ENCODE measurements at places on chromosomes 4 and X. TPM values are rescaled to one million over a fixed set of nuclear protein-coding genes. Genes with fewer than 3 reads are reported as not detected.

GRCh38 chr4:83217721-83218522 is 66.7 kb downstream of the COQ2 start:
- no peaks in the 10 kb centered on the region for H3K36me3 ChIP-seq
- H3K27ac ChIP-seq = peak overlapping the region; percentile 89
- peak overlapping the region; percentile 27 for H3K4me3 ChIP-seq
- H3K27me3 ChIP-seq = no peaks in the 10 kb centered on the region
- DNase-seq = peak; percentile 71

DNA sequence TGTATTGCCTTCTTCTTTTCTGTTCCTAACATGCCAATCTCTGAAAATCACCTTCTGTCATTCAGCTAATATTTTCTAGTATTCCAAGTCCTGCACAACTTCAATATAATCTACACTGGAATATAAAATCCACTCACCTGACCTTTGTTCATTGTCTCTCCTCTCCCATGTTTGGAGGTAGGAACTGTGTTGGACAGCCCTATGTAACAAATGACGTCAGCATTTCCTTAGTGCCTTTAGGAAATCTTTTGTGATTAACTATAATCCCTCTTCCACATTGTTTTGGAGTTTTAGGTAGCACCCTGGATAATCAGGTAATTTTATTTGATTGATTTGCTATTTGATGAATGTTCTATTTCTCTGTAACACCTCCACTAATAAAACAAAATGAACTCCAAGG is 814.8 kb upstream of the PRKX start:
- no peaks in the 10 kb centered on the region for H3K4me1 ChIP-seq
- H3K36me3 ChIP-seq = no peaks in the 10 kb centered on the region
- H3K27me3 ChIP-seq = no peaks in the 10 kb centered on the region
- H3K27ac ChIP-seq = no peak overlapping the region

GRCh38 chr4:118351851-118352827 is 664 bp downstream of the PRSS12 start:
- DNase-seq = peak; percentile 0
- peak overlapping the region; percentile 12 for H3K4me3 ChIP-seq
- no peak overlapping the region for H3K27ac ChIP-seq
- peaks cover 9% of the 10 kb centered on the region for H3K27me3 ChIP-seq

- no peaks in the 10 kb centered on the region for H3K27me3 ChIP-seq
- H3K27ac ChIP-seq = no peak overlapping the region
- peaks cover 8% of the 10 kb centered on the region for H3K4me1 ChIP-seq
Measured at GRCh38 chr4:3531318-3531878, 824 bp downstream of the LRPAP1 start.

DNA sequence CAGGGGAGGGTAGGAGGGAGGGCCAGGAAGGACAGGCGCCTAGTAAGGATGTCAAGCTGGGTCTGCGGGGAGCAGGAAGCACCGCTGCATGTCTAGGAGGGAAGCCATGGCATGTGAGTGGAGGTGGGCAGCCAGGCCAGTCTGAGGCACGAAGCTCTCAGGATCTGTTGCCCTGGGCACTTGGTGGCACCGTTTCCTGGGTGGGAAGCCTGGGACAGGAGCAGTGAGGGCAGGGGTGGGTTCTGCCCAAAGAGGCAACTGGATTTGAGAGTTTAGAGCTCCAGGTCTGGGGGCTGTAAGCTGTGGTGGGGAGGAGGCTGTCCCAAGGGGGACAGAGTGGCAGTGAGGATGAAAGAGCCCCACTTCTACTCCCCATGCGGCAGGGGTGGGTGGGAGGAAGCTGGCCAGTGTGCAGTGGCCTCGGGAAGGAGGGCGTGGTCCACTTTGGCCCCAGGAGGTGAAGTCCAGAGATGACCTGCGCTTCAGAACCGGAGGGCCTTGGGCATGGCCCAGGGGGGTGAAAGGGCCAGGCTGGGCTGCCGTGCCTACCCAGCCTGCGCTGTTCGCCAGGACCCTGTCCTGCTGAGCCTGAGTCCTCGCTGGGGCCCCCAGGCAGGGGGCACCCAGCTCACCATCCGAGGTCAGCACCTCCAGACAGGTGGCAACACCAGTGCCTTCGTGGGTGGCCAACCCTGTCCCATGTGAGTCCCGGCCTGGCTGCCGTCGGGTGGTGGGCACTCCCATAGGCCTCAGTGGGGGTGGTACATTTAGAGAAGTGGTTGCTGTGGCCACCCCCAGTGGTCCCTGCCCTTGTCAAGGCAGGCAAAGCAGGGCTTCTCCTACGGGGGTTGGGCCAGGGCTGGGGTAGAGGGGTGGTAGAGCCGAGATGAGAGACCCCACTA is 8.3 kb upstream of the SRPK3 start:
- peaks cover 9% of the 10 kb centered on the region for H3K4me1 ChIP-seq
- no peaks in the 10 kb centered on the region for H3K36me3 ChIP-seq
- H3K4me3 ChIP-seq = no peak overlapping the region
- H3K27ac ChIP-seq = no peak overlapping the region
- DNase-seq = no peak

DNA sequence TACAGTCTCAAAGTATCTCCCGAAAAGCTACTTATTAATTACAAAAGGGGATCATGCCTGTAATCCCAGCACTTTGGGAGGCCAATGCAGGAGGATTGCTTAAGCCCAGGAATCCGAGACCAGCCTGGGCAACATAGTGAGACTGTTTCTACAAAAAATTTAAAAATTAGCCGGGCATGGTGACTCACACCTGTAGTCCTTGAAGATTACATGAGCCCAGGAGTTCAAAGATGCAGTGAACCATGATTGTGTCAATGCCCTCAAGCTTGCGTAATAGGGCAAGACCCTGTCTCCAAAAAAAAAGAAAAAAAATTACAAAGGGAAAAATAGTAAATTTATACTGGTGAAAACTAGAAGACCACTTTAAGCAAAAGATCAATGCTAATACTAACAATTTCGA is 3.3 kb upstream of the PORCN start:
- no peaks in the 10 kb centered on the region for H3K36me3 ChIP-seq
- H3K4me1 ChIP-seq = peaks cover 20% of the 10 kb centered on the region
- H3K27ac ChIP-seq = no peak overlapping the region

GRCh38 chr4:19615086-19615689 is 636.5 kb upstream of the SLIT2 start:
- H3K4me1 ChIP-seq = no peaks in the 10 kb centered on the region
- DNase-seq = peak; percentile 2
- H3K36me3 ChIP-seq = no peaks in the 10 kb centered on the region
- H3K4me3 ChIP-seq = no peak overlapping the region
- H3K27me3 ChIP-seq = no peaks in the 10 kb centered on the region

- H3K4me3 ChIP-seq = no peak overlapping the region
- DNase-seq = no peak
- H3K27me3 ChIP-seq = no peaks in the 10 kb centered on the region
- H3K27ac ChIP-seq = no peak overlapping the region
- no peaks in the 10 kb centered on the region for H3K36me3 ChIP-seq
Measured at GRCh38 chrX:19065535-19065934, 56.7 kb downstream of the ADGRG2 start.

MMRN1 gene
- total RNA-seq = 0.30 TPM

MAGEH1 gene
- total RNA-seq = 20.5 TPM

ARHGEF9 gene
- 27.2 TPM for total RNA-seq

DNA sequence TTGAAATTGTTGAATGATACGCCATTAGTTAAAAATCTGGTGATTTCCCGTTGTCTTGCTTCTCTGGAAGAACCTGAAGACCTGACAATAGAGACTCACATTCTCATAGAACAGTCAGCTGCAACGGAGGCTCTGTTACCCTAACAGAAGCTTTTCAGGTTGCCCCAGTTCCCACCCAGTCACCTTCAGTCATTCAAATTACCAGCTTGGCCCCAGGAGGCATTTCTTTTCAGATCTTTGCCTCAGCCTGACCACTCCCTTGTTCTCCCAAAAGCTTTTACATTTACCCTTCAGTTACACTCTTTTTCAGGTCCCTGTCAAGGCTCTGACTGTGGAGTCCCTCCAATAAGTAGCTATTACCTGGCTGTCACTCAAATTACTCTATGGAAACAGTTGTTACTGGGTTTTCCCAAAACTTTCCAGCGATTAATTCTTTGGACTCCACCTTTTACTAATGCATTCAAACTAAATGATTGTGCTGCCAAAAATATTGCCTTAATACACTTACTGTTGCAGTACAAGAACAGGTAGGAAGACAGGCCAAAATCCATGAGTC is 162.2 kb upstream of the FTHL17 start:
- no peak overlapping the region for H3K4me3 ChIP-seq
- DNase-seq = no peak
- no peaks in the 10 kb centered on the region for H3K4me1 ChIP-seq

DNA sequence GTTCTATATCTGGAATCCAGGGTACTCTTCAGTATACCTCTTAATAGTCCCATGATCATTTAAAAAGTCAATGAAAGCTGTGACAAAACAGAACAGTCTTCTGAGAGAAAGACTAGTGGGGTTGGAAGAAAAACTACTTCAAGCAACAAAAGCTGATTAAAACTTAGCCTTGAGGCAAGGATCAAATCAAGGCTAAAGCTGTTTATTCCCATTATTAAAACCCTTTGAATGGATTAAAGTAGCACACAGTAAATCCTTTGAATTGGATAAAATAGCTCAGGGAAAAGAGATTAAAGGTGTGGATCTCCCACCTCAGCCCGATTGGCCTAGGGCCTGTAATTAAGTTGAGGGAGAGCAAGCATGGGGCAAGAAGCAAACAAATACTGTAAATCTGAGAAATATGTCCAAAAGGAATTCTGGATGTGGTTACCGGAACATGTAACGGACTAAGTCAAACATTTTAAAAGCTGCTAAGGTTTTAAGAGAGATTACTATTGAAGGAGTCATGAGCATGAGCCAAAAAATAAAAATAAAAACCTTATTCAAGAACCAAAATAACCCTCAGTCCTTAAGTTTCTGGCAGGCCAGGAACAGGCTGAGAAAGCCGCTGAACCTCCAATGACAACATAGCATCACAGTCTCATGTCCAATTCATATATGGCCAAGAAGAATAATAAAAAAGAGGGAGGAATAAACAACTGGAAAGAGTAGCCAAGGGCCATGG is 257.3 kb upstream of the NEIL3 start:
- no peak overlapping the region for H3K4me3 ChIP-seq
- no peaks in the 10 kb centered on the region for H3K4me1 ChIP-seq
- H3K36me3 ChIP-seq = no peaks in the 10 kb centered on the region
- H3K27ac ChIP-seq = no peak overlapping the region
- peaks cover 4% of the 10 kb centered on the region for H3K27me3 ChIP-seq
- DNase-seq = no peak

DNA sequence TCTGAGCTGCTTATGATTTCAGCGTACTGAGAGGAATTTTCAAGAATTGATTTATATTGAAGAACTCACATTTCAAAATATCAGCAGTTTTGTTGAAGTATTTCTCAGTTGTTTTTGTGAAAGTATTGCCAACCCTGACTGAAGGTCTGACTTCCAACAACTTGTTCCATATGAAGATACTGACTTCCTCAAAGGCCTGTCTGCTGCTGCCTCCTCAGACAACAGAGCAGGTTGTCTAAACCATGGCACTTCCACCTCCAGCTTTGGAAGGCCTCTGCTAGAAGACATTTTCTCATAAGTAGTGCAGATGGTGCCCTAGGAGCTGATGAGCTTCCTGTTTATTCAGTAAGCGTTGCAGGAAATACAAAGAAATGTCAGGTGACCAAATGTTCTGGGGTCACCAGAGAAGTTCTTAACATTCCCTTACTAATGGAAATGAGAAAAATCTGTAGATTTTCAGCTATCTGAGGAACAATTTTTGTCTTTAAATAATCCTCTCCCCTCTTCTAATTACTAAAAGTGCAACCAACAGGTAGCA is 28.8 kb downstream of the FGF2 start:
- H3K4me3 ChIP-seq = no peak overlapping the region
- no peaks in the 10 kb centered on the region for H3K36me3 ChIP-seq
- H3K27me3 ChIP-seq = no peaks in the 10 kb centered on the region
- no peak overlapping the region for H3K27ac ChIP-seq
- H3K4me1 ChIP-seq = no peaks in the 10 kb centered on the region
- no peak for DNase-seq

GRCh38 chr4:74235135-74235534 is 73.1 kb upstream of the EPGN start:
- H3K36me3 ChIP-seq = no peaks in the 10 kb centered on the region
- no peak overlapping the region for H3K27ac ChIP-seq
- no peaks in the 10 kb centered on the region for H3K4me1 ChIP-seq

PAGE5 gene
- total RNA-seq = not detected

GYG2 gene
- 0.23 TPM for total RNA-seq

- peaks cover 2% of the 10 kb centered on the region for H3K27me3 ChIP-seq
- H3K4me3 ChIP-seq = no peak overlapping the region
- no peaks in the 10 kb centered on the region for H3K4me1 ChIP-seq
- H3K36me3 ChIP-seq = no peaks in the 10 kb centered on the region
- no peak overlapping the region for H3K27ac ChIP-seq
- DNase-seq = no peak
Measured at GRCh38 chr4:8745005-8745790, 126.4 kb downstream of the HMX1 start.

DNA sequence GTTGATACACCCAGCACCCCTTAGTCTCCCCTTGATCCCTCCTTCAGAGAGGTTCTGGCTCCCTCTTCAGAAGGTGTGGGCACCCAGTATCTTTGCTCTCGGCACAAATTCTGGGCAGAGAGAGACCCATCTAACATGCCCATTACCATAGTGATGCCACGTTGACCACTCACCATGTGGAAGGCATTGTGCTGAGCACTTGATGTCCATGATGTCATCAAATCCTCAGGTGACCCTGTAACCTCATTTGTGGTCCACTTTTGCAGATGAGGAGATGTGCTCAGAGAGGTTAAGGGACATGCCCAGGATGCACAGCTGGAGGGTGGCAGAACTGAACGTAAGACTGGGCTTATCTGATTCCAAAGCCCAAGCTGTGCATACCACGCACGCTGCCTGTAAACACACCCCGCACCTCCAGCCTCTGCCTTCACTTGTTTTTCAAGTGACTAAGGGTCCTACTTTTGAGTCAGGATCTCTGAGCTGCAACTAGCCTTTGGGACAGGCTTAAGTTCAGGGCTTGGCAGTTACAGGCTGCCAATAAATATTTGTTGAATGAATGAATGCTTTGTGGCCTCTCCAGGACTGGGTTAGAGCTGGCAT is 55.2 kb downstream of the HTRA3 start:
- H3K27me3 ChIP-seq = peaks cover 11% of the 10 kb centered on the region
- H3K4me1 ChIP-seq = no peaks in the 10 kb centered on the region
- H3K27ac ChIP-seq = no peak overlapping the region
- no peaks in the 10 kb centered on the region for H3K36me3 ChIP-seq
- no peak overlapping the region for H3K4me3 ChIP-seq
- no peak for DNase-seq

KCNE5 gene
- total RNA-seq = 0.23 TPM

GRCh38 chrX:2507196-2507595 is 6.4 kb upstream of the DHRSX start:
- no peaks in the 10 kb centered on the region for H3K36me3 ChIP-seq
- H3K27me3 ChIP-seq = no peaks in the 10 kb centered on the region
- H3K4me3 ChIP-seq = no peak overlapping the region

- H3K4me1 ChIP-seq = no peaks in the 10 kb centered on the region
- H3K27ac ChIP-seq = no peak overlapping the region
- H3K36me3 ChIP-seq = no peaks in the 10 kb centered on the region
Measured at GRCh38 chrX:109190542-109190941, 291.3 kb downstream of the GUCY2F start.

GRCh38 chr4:108171339-108172230 is 2.9 kb upstream of the LEF1 start:
- H3K4me1 ChIP-seq = peaks cover 37% of the 10 kb centered on the region
- no peaks in the 10 kb centered on the region for H3K27me3 ChIP-seq
- H3K27ac ChIP-seq = peak overlapping the region; percentile 48
- H3K36me3 ChIP-seq = no peaks in the 10 kb centered on the region
- peak; percentile 82 for DNase-seq
- peak overlapping the region; percentile 93 for H3K4me3 ChIP-seq
